Activated naive CD8-positive, alpha-beta T cell treated with anti-CD3 and anti-CD28 coated beads, Interleukin-2, amount 50 U/mL, for 16 hours (primary cell): ENCODE measurements at places on chromosomes 2 and 18.

- DNase-seq, result no peak
These were observed 24.5 kb upstream of the TNP1 start for GRCh38 chr2:216884347-216884746.

GRCh38 chr2:20557635-20558034, 93.3 kb downstream of the HS1BP3 start:
- DNase-seq, result no peak

DNA sequence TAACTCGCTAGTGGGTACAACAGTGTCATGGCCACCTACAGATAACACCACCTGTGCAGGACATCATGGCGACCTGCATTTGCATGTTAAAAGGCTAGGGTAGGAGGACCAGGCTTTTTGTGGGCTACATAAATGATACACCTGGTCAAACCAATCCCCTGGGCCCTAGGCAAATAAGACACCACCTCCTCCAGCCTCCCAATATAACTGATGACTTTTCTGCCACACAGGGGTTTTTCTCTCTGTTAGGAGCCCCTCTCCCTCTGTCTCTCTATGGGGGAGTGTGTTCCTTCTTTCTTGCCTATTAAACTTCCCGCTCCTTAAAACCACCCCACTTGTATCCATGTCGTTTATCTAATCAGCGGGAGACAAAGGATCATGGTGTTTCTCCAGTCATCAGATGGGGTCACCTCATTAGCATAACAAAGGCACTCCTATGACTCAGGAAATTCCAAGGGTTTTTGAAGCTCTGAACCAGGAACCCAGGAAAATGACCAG, 10.8 kb upstream of the BUB1 start:
- no peak for DNase-seq

- DNase-seq, result no peak
These were observed 112.1 kb downstream of the KYNU start for GRCh38 chr2:142989273-142990204.

GRCh38 chr18:26535630-26536029, 12.7 kb downstream of the KCTD1 start:
- DNase-seq, result no peak

GRCh38 chr2:136116151-136116812, 1.7 kb downstream of the CXCR4 start:
- no peak for DNase-seq
